Calu3 (cell line): ENCODE measurements at places on chromosomes 1 and 21. TPM values are rescaled to one million over a fixed set of nuclear protein-coding genes. Genes with fewer than 3 reads are reported as not detected.

Gene KIF14
- 17.2 and 20.7 TPM in 2 replicates for total RNA-seq

Gene EYA3
- total RNA-seq, result 15.0 and 18.8 TPM in 2 replicates

Gene MXRA8
- not detected in 2 replicates for total RNA-seq

Gene GNL2
- 74.7 and 75.0 TPM in 2 replicates for total RNA-seq

Gene HES2
- total RNA-seq, result not detected in 2 replicates

Gene AMPD2
- total RNA-seq, result 34.0 and 54.6 TPM in 2 replicates
